ENCODE measurements at places on chromosomes 2 and 18. TPM values are rescaled to one million over a fixed set of nuclear protein-coding genes. Genes with fewer than 3 reads are reported as not detected.

CCDC141 gene
- total RNA-seq = not detected

SAG gene
- total RNA-seq = not detected

ATP6V1C2 gene
- not detected for total RNA-seq

GRHL1 gene
- total RNA-seq = 0.36 TPM

CAPN14 gene
- 0.32 TPM for total RNA-seq

CCDC85A gene
- total RNA-seq = 2.9 TPM

Data from hair follicle dermal papilla cell (primary cell).